ENCODE measurements at places on chromosomes 11 and 22.

DNA sequence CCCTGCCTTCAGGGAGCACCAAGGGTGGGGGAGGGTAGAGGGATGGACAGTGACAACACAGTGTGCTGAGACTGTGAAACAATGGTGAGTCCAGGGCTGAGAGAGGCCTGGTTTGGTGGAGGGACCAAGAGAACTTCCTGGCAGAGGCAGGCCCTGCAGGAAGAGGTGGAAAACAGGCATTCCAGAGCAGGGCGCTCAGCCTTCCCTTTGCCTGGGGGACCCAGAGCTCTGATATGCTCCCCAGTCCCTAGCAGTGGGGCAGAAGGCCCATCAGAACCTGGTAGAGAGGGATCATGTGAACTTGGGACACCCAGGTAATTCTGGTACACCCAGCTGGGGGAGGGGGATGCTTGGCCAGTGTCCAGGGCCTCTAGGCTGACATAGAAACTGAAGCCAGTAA is 17.2 kb upstream of the UVRAG start:
- DNase-seq, result no peak

GRCh38 chr11:77411137-77411707 is 62.7 kb downstream of the PAK1 start:
- DNase-seq, result no peak

DNA sequence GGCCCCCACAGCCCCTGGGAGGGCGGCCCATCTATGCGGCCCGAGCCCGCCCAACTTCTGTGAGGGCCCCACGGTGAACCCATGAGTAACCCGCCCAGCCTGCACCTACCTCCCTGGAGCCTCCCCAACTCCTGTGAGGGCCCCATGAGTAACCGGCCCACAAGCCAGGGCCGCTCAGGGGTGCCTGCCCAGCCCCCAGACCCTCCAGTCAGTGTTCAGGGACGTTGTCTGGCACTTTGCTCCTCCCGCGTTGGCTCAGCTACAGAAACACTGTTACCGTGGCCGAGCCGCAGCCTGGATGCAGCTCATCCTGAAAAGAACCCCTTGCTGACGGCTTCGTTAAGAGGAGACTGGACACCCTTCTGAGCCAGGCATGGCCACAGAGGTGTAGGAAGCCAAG is 179.6 kb downstream of the BRD1 start:
- DNase-seq, result no peak

DNA sequence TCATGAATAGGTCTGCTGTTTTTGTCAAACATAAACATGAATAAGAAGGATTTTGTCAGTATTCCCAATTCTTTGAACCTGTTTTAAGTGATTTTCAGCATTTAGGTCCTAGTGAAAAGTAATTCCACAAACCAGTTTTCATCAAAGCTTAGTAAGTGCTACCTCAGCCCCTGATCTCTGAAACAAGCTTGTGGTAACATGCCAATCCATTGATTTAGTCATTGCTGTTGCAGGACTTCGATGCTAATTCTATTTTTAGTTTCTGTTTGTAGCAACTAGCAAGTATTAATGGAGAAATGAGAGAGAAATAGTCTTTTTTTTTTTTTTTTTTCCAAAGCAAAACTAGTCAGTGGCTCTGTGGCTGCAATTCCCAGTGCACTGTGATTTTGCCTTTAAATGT is 91.4 kb downstream of the JRKL start:
- no peak for DNase-seq

DNA sequence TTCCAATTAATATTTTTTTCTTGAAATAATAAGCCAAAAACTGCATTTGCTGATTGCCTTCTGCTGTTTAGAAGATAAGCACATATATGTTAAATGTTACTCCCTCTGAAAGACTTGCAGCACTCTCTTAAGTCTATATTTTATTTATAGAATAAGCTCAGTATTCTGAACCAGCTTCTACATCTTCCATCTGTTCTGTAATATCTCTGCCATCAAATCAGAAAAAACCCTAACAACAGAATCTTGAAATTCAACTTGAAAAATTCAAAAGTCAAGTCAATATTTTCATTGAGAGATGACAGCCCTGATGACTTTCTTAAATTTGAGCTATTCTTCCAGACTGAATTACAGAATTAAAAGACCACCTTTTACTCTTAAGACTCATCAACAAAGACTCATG is 247.9 kb downstream of the NELL1 start:
- no peak for DNase-seq
